ENCODE measurements at places on chromosomes 4 and X. TPM values are rescaled to one million over a fixed set of nuclear protein-coding genes. Genes with fewer than 3 reads are reported as not detected.

DNA sequence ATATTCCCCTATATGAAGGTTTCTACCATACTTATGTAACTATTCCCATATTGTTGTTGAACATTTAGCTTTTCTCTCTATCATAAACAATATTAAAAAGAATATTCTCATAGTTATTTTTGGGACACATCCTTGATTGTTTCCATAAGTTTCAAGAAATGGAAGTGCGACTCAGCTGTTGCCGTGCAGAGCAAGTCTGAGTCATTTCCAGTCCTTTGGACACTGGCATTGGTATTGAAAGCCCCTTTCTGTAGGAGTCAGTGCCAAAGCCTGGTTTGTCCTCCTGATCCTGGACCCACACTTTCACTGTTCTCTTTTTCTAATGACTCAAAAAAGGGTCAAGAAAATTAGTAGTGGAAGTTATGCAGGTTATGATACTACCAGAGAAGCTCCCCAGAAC, 108.3 kb upstream of the DIAPH2 start:
- peaks cover 31% of the 10 kb centered on the region for H3K27me3 ChIP-seq
- H3K4me3 ChIP-seq = no peak overlapping the region
- H3K36me3 ChIP-seq = no peaks in the 10 kb centered on the region
- H3K4me1 ChIP-seq = no peaks in the 10 kb centered on the region

The GYG2 gene
- not detected for total RNA-seq

- H3K4me1 ChIP-seq = peaks cover 40% of the 10 kb centered on the region
- no peak for DNase-seq
- no peak overlapping the region for H3K27ac ChIP-seq
- H3K36me3 ChIP-seq = no peaks in the 10 kb centered on the region
Observed at GRCh38 chr4:183399616-183400015, 44.8 kb upstream of the CDKN2AIP start.

The UTP3 gene
- 24.3 TPM for total RNA-seq

The CXCL3 gene
- total RNA-seq = not detected
